Head of caudate nucleus (tissue), 42 donors: ENCODE measurements at places on chromosomes 13 and 19.

- DNase-seq: no peak
Measured at GRCh38 chr13:69644447-69644846, 463.2 kb upstream of the ATXN8OS start.

GRCh38 chr19:18298601-18299000, 17.2 kb upstream of the JUND start:
- no peak for DNase-seq

DNA sequence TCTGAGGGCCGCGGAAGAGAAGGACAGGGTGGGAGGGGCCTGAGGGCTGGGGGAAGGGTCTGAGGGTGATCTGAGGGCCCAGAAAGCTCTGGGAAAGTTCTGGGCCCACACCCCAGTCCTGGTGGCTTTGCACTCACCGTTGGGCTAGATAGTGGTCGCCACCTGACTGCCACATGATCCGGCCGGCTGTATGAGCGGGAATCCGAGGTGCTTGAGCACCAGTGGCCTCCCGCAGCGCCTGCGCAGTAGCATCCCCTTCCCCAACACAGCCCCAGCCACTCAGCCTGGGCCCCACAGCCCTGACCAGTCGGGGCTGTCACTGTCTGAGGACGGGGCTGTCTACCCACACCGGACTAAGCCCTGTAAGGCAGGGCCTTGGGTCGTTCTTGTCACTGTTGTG, 15.0 kb downstream of the PRODH2 start:
- peak; percentile 59 for DNase-seq

- DNase-seq: no peak
Measured at GRCh38 chr13:32496599-32497160, 41.9 kb downstream of the N4BP2L2 start.

DNA sequence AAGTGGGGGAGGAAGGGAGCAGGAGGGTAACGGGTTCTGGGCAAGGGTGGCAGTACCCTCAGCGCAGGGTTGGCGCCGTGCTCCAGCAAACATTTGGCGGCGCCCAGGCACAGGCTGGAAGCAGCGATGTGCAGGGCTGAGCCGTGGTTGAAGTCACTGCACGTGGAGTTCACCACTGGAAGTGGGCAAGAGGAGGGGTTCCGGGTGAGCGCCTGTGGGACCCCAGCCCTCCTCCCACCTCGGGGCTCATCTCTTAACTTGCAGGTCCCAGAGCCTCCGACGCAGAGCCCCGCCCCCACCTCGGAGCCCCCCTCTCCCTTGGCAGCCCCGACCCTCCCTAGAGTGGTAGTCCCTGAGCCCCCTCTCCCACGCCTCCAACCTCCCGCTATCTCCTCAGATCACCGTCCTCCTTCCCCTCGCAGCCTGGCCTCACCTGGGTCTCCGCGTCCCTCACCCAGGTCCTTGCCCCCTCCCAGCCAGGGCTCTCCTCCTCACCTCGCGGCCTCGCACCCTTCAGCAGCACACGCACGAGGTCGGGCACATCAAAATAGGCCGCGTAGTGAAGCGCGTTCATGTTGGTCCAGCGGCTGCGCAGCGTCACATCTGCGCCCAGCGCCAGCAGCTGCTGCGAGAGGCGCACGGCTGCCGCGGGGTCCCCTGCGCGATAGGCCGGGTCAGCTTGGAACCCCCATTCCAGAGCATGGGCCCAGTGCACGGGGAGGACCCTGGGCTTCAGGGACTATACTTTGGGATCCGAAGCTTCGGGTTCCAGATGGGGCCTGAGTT, 6.4 kb downstream of the CLIP3 start:
- DNase-seq: no peak

DNA sequence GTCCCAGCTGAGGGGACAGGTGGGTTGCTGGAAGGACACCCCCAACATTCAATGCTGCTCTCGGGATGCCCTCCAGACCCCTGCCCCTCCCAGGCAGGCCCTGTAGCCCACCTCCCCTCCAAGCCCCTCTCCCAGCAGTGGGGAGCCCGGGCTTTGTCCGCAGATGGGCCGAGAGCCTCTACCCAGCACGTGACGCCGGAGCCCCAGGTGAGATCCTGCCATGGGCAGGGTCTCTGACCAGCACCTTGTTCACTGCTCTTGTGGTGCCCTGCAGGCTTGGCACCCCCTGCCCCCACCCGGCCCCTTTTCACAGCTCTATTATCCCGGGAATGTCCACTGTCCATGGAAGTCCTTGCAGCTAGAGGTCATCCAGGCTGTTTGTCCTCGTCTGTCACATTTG, 76.5 kb downstream of the C1QTNF9 start:
- no peak for DNase-seq

DNA sequence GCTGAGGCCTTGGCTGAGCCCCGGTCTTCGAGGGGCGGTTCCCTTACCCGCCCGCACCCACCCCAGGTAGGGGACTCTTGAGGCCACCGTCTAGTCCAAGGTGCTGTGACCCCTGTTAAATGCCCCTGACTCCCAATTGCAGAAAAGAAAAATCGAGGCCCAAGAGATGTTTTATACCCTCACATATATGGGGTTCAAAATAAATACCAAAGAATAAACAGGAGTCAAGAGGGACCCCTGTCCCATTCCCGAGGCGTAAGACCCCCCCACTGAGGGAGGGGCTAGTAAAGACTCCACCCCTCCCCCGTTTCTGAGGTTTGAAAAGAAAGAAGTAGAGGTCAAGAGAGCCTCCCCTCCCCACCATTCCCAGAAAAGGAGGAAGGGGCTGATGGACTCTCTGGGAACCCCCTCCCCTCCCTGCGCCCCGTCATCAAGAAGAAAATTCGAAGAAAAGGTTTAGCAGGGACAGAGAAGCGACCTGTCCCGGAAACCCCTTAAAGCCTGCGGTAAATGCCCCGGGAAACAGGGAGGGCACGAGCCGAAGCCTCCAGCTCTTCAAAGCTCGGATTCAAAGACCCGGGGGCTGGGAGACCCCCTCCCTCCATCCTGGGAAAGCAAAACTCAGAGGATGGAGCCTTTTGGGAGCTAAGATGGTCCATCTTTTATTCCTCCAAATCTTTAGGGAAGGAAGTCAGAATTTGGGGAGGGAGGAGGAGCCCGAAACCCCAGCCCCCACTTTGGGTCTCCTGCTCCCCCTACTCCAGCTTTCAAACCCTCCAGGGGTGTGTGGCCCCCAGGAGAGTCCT, 755 bp upstream of the RAB3A start:
- no peak for DNase-seq

DNA sequence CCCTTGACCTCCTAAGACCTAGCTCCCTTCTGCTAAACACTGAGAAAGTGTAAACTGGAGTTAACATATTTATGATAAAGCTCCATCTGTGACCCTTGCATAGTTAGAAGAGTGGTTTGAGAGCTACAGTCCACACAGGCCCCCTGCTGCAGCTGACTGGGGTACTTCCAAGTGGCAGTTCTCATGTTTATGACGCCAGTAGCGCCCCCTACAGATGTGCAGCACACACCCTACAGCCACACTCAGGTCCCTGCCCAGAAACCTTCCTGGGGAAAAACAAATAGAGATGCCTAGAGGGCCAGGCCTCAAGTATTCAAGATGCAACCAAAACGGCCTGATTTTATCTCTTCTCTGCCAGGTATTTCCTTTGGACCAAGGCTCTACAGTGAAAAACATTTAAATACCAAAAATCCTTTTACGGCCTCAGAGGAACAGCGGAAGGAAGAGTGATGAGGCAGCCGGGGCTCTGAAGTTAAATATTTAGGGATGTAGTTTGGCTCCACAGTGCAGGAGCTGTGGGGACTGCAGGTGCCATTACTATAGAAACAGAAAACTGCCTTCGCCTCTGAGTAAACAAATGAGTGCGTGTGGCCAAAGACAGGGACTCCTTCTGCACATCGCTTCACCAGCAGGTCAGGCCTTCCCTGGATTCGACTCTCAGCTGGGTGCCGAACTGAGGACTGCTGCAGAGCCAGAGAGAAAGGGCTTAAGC, 553.1 kb downstream of the EFNB2 start:
- DNase-seq: no peak

- DNase-seq: peak; percentile 79
Measured at GRCh38 chr19:50658441-50659317, 9.4 kb downstream of the C19orf81 start.

- DNase-seq: no peak
Measured at GRCh38 chr19:4053423-4054324, 13.0 kb downstream of the ZBTB7A start.

- no peak for DNase-seq
Measured at GRCh38 chr13:111372651-111373425, 52.4 kb downstream of the TEX29 start.

- no peak for DNase-seq
Measured at GRCh38 chr13:67588607-67589006, 358.5 kb upstream of the PCDH9 start.

- DNase-seq: no peak
Measured at GRCh38 chr13:75566658-75567057, 17.1 kb downstream of the UCHL3 start.

DNA sequence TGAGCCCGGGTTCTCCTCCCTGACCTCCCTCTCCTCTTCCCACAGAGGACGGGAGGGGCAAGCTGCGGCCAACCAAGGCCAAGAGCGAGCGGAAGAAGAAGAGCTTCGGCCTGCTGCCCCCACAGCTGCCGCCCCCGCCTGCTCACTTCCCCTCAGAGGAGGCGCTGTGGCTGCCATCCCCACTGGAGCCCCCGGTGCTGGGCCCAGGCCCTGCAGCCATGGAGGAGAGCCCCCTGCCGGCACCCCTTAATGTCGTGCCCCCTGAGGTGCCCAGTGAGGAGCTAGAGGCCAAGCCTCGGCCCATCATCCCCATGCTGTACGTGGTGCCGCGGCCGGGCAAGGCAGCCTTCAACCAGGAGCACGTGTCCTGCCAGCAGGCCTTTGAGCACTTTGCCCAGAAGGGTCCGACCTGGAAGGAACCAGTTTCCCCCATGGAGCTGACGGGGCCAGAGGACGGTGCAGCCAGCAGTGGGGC, 162.2 kb downstream of the KDM4B start:
- DNase-seq: no peak

DNA sequence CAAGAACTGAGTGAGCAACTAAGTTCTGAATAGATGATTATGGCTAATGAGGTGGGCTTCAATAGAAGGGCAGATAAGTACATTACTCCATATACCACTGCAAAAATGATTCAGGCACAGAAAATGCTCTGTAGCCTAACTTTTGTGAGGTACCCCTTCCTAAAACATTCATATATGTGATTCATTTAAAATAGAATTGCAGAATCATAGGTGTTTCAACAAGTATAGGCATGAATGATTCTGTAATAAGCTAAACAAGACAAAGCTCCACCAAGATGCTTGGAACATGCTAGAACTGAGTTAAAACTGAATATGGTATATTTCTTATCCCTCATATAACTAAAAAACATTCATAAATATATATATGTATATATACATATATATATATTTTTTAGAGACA, 12.1 kb downstream of the KBTBD7 start:
- DNase-seq: no peak

DNA sequence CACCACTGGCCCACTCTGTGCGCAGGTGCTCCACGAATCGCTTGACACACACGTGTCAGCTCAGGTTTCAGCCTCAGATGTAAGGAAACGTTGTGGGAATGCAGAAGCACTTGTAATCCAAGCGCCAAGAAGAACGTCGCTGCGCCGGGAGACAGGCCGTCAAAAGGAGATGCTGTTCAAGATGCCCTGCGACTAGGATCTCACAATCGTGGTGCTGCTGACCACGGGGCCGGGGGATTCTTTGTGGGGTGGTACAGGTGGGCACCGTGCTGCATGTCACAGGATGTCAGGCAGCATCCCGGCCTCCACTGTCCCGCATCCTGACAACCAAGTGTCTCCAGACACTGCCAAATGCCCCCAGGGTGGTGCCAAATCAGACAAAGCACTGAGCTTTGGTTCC, 16.9 kb upstream of the SIGLEC11 start:
- DNase-seq: no peak

DNA sequence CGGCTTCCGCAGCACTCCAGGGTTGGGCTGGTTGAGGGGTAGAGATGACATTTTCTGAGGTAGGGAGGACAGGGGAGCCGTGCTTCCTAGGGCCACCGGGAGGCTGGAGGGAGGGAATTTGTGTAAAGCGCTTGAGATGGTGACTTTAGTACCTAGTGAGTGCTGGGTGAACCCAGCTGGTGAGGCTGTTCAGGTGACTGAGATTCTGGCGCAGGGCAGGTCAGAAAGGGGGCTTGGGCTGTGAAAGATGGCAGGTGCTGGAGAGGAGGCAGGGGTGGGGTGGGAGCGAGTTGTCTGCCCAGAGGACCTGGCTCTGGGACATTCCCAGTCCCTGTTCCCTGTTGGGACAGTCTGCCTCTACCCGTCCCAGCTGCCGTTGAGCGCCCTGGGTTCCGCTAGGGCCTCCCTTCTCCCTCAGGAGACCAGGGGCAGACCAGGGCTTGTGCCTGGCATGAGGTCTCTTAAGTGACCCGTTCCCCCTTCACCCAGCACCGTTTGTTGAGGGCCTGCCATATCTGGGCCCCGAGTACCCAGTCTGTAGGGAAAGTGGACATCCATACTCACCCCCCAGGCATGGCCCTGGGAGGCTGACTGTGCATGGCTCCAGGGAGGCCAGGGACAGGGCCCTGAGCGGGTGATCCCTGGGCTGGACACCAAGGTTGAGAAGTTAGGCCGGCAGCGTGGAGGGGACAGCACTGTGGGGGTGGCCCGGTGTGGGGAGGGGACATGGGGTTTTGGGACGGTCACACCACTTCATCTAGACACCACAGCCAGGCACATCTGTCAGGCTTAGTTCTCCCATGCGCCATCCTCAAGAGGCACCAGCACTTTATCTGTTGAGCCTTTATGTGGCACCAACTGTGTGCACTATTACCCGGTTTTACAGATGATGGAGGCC, 5.0 kb downstream of the PTOV1 start:
- DNase-seq: no peak

GRCh38 chr13:40682449-40683240, 16.2 kb upstream of the FOXO1 start:
- DNase-seq: no peak

- DNase-seq: no peak
Measured at GRCh38 chr13:28052945-28053344, 47.4 kb downstream of the FLT3 start.

GRCh38 chr19:51948975-51949374, 21.7 kb downstream of the ZNF613 start:
- peak; percentile 75 for DNase-seq

GRCh38 chr13:79915114-79915811, 425.7 kb downstream of the SPRY2 start:
- no peak for DNase-seq
